ENCODE measurements at places on chromosomes 1 and 21. TPM values are rescaled to one million over a fixed set of nuclear protein-coding genes. Genes with fewer than 3 reads are reported as not detected.

- no peak overlapping the region for H3K27ac ChIP-seq
- no peak overlapping the region for H3K4me3 ChIP-seq
- peaks cover 15% of the 10 kb centered on the region for H3K27me3 ChIP-seq
- H3K4me1 ChIP-seq: no peaks in the 10 kb centered on the region
These were observed 49.2 kb upstream of the ZC3H12A start for GRCh38 chr1:37425221-37425620.

DNA sequence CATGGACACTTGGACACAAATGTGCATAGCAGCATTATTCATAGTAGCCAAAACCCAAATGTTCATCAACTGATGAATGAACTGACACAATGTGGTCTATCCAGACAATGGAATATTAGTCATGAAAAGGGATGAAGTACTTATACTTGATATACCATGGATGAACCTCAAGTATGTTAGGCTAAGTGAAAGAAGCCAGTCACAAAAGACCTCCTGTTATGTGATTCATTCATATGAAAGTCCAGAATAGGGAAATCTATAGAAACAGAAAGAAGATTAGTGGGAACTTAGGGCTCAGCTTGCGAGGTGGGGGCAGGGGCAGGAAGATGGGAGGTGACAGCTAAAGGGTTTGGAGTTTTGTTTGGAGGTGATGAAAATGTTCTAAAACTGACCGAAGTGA, 7.4 kb downstream of the KCNE1 start:
- no peaks in the 10 kb centered on the region for H3K4me1 ChIP-seq
- no peak for DNase-seq
- no peak overlapping the region for H3K4me3 ChIP-seq
- no peaks in the 10 kb centered on the region for H3K27me3 ChIP-seq

- no peaks in the 10 kb centered on the region for H3K36me3 ChIP-seq
- no peak for DNase-seq
- no peaks in the 10 kb centered on the region for H3K27me3 ChIP-seq
- H3K4me3 ChIP-seq: no peak overlapping the region
- no peaks in the 10 kb centered on the region for H3K4me1 ChIP-seq
These were observed 71.2 kb upstream of the RUNX3 start for GRCh38 chr1:25001125-25001915.

DNA sequence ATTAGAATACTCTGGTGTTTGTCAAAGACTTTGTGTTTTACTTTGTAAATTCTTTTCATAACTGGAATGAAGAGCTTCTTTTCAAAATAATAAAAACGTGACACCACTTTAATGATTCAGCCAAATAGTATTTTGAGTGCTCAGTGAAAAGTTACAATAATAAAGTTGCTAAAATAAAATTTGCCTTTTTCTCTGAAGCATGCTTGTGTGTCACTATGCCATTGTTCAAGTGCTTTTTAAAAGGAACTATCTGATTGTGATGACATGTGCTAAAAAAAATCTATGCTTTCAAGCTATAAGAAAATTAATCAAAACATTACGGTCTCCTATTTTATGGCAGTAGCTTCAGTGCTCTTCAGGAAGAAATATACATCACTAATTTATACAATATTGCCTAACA, 1290.5 kb upstream of the B3GALT2 start:
- no peak for DNase-seq
- H3K27ac ChIP-seq: no peak overlapping the region
- H3K36me3 ChIP-seq: no peaks in the 10 kb centered on the region
- H3K4me3 ChIP-seq: no peak overlapping the region

- H3K27ac ChIP-seq: no peak overlapping the region
- H3K4me3 ChIP-seq: no peak overlapping the region
- no peak for DNase-seq
- H3K36me3 ChIP-seq: no peaks in the 10 kb centered on the region
- no peaks in the 10 kb centered on the region for H3K27me3 ChIP-seq
- no peaks in the 10 kb centered on the region for H3K4me1 ChIP-seq
These were observed 33.7 kb downstream of the PSEN2 start for GRCh38 chr1:226903819-226904716.

DNA sequence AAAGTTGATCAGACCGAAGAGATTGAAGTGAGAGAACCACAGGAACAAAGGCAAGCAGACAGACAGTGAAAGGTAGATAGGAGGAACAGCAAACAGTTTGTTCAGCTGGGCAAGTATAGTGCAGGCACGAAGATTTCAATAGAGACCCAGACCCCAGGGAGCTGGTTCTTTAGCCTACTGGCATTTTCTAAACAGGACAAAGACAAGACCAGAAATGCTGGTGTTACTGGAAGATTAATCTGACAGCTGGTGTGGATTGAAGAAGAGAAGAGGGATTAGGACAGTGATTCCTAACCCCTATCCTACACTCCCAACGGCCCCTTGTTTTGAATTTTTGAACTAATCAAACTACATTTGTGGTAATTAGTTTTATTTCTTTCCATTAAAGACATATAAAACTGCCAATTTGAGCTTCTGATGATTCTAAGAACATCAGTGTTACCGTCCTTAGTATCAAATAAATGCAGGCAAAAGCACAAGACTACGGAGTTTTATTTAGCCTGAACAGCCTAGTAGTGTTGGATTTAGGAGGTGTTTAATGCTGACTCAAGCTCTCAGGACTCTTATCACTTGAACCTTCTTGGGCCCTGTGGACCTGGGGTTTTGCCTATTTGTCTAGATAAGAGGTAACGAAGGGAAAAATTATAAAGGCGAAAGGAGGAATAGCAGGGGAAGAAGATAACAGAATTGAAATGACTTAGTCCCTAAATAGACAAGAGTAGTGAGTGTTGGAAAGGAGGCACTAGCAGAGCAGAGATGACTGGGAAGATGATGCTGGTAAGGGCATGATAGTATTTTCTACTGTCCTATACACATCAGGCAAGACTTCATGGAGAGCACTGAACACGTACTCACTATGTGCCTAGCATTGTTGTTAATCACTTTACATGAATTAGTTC, 2.0 kb downstream of the NPL start:
- no peaks in the 10 kb centered on the region for H3K36me3 ChIP-seq
- no peak overlapping the region for H3K4me3 ChIP-seq
- H3K27ac ChIP-seq: no peak overlapping the region
- H3K27me3 ChIP-seq: peaks cover 30% of the 10 kb centered on the region
- DNase-seq: no peak

- H3K36me3 ChIP-seq: no peaks in the 10 kb centered on the region
- H3K27ac ChIP-seq: no peak overlapping the region
- no peaks in the 10 kb centered on the region for H3K4me1 ChIP-seq
- no peaks in the 10 kb centered on the region for H3K27me3 ChIP-seq
These were observed 20.6 kb upstream of the MTARC2 start for GRCh38 chr1:220727519-220727918.

DNA sequence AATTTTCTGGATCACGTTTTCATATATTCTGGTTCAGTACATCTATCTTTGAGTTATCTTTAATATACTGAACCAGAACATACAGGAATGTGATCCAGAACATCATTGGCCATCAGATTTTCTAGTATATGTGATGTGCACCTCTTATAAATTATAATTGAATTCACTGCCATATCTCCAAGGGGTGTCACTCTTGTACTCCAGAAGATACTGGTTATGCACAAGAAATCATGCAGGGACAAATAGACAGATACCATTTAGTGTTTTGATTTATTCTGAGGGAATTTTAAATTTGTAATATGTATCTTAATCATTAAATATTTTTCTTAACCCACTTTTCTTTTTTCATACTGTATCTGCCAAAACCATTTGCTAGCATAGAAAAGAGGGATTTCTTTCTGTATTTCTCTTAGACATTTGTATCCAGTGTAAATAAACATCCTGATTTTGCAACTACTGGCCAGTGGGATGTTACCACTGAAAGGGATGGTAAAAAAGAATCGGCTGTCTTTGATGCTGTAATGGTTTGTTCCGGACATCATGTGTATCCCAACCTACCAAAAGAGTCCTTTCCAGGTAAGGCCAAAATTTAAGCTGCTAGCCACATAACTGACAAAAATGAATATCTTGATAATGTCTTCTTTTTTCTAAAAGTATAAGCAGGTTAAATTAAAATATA, 16.7 kb downstream of the FMO3 start:
- no peak overlapping the region for H3K27ac ChIP-seq
- no peaks in the 10 kb centered on the region for H3K4me1 ChIP-seq
- no peaks in the 10 kb centered on the region for H3K27me3 ChIP-seq
- no peak for DNase-seq
- no peak overlapping the region for H3K4me3 ChIP-seq

DNA sequence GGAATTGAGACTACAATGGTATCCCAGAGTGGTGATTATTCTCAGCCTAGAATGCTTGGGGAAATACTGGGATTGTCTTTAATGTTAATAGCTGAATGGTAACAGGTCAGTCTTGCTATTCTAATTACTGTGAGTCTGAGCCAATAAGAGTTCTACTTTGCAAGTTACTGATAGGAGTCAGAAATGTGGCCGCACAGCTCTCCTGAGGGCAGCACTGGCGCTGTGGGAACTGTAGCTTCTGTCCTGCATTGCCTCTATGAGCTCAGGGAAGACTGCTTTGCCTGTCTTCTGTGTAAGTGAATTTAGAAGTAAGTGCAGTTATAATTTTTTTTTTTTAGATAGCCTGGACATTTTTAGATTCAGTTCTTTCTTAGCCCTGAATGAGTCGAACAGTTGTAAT, 10.0 kb upstream of the VAMP3 start:
- H3K36me3 ChIP-seq: no peaks in the 10 kb centered on the region
- no peaks in the 10 kb centered on the region for H3K4me1 ChIP-seq
- no peak for DNase-seq
- H3K27ac ChIP-seq: no peak overlapping the region
- no peaks in the 10 kb centered on the region for H3K27me3 ChIP-seq
- H3K4me3 ChIP-seq: no peak overlapping the region

DNA sequence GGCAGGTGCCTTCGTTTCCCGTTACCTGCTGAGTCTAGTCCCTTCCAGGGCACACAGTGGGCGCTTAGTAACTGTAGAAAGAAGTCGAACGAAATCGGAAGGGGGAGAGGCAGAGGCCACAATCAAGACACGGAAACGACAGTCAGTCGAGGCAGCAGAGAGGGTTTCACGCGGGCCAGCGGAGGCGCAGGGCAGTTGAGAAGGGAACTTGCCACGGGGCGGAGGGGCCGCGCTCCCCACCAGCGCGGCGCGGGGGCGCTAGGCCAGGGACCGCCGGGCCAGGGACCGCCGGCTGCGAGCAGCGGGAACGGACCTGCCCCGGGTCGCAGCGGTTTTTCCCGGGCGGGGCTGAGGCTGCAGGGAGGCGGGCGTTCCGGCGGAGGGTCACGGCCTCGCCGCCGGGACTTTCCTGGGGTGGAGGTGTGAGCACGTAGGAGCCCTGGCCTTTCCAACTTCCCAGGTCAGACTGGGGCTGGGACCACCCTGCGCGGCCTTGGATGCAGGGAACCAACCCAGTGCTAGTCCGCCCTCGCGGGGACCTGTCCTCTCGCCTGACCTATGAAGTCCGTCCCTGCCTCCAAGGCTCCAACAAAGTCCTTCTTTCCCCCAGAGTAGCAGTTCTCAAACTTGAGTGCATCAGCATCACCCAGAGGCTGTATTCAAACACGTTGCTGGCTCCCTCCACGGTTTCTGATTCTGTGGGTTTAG, 150.1 kb upstream of the FGGY start:
- H3K27ac ChIP-seq: peak overlapping the region; percentile 89
- H3K4me1 ChIP-seq: peaks cover 45% of the 10 kb centered on the region
- peak overlapping the region; percentile 74 for H3K4me3 ChIP-seq
- no peaks in the 10 kb centered on the region for H3K27me3 ChIP-seq
- no peak for DNase-seq

- no peak overlapping the region for H3K27ac ChIP-seq
- no peak for DNase-seq
- no peaks in the 10 kb centered on the region for H3K36me3 ChIP-seq
- H3K27me3 ChIP-seq: no peaks in the 10 kb centered on the region
- no peaks in the 10 kb centered on the region for H3K4me1 ChIP-seq
These were observed 17.8 kb downstream of the GBP6 start for GRCh38 chr1:89381618-89382017.

DNA sequence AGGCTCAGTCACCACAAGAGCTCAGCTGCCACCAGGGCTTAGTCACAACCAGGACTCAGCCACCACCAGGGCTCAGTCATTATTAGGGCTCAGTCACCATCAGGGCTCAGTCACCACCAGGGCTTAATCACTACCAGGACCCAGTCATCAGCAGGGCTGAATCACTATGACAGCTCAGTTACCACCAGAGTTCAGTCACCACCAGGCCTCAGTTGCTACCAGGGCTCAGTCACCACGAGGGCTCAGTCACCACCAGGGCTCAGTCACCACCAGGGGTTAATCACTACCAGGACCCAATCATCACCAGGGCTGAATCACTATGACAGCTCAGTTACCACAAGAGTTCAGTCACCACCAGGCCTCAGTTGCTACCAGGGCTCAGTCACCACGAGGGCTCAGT, 196.2 kb downstream of the NPHP4 start:
- H3K27ac ChIP-seq: no peak overlapping the region
- H3K27me3 ChIP-seq: no peaks in the 10 kb centered on the region
- H3K4me3 ChIP-seq: no peak overlapping the region
- H3K4me1 ChIP-seq: no peaks in the 10 kb centered on the region

DNA sequence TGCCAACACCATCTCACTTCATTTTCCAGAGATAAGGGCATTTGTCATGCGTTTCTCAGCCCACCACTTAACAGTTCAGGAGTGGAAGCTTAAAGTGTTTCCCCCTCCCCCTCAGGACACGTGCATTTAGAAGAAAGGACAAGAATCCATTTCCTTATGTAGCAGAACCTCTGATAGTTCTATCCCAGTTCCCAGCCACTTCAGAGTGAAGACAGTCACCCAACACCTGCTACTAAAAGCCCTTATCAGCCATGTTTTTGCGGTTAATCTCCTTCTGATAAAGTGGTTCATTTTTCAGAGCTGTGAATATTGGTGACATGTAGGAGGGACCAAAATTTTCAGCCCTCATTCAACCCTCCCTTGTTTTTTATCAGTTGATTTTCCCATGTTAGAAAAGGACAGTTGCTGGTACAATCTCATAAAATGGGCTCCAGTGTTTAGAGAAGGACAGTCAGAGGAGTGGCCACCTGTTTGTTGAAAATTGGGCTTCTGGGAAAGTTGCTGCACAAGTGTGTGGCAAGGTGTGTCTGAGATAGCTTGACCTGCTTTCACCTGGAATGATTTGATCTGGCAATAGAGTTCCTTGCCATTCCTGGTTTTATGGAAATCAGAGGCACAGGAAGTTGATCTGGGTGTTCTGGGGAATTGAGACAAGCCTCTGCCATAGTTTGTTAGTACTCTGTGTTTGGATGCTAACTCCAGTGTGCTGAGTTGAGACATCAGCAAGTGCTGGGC, 114.0 kb downstream of the PPP1R12B start:
- no peaks in the 10 kb centered on the region for H3K4me1 ChIP-seq
- no peak overlapping the region for H3K4me3 ChIP-seq
- DNase-seq: no peak
- H3K27me3 ChIP-seq: no peaks in the 10 kb centered on the region
- H3K36me3 ChIP-seq: no peaks in the 10 kb centered on the region

Gene C2CD4D
- total RNA-seq: 1.2 TPM

Gene GPA33
- total RNA-seq: 0.18 TPM

Gene CNKSR1
- 13.7 TPM for total RNA-seq

Gene CD160
- total RNA-seq: not detected

Gene LHX8
- not detected for total RNA-seq

Gene SEC16B
- total RNA-seq: 0.39 TPM

Gene CFHR3
- not detected for total RNA-seq

Measured in Panc1 (cell line).